ENCODE measurements at places on chromosomes 7 and 10.

GRCh38 chr7:14751461-14751860, 151.1 kb downstream of the DGKB start:
- DNase-seq: no peak

GRCh38 chr10:70984986-70985722, 96.8 kb upstream of the PCBD1 start:
- DNase-seq: no peak

DNA sequence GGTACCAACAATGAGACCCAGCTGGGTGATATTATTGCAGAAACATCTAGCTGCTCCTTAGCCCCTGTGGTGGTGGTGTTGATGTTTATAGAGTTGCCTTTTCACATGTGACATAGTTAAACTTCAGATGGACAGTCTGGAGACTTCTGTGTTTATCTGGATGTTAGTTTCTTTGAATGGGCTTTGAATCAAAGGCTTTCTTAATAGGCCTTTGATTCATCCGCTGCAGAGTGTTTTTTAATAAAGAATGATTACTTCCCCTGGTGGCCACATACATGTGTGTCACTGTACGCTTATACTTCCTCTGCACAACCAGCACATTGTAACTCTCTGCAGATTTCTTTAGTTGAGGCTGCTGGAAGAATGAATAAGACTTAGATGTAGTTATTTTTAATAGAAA, 221.0 kb downstream of the DYNC1I1 start:
- DNase-seq: no peak

- no peak for DNase-seq
Observed at GRCh38 chr10:113457408-113457807, 95.4 kb upstream of the HABP2 start.

- DNase-seq: no peak
Observed at GRCh38 chr7:94335586-94335985, 59.1 kb upstream of the COL1A2 start.

DNA sequence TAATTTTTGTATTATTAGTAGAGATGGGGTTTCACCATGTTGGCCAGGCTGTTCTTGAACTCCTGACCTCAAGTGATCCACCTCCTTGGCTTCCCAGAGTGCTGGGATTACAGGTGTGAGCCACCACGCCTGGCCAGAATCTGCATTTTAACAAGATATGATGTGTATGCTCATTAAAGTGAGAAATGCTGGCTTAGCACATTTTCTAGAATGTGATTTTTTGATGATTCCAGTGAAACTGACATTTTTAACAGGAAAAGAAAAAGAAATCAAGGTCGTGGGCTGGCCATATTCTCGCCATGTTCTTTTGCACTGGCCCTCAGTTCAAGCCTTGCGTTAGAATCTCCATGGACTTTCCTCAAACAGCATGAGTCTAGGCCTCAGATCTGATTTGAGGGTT, 18.1 kb upstream of the TPST1 start:
- no peak for DNase-seq
